ENCODE measurements at places on chromosomes 3 and 15.

- DNase-seq, result no peak
Measured at GRCh38 chr15:50893976-50894375, 14.5 kb upstream of the AP4E1 start.

DNA sequence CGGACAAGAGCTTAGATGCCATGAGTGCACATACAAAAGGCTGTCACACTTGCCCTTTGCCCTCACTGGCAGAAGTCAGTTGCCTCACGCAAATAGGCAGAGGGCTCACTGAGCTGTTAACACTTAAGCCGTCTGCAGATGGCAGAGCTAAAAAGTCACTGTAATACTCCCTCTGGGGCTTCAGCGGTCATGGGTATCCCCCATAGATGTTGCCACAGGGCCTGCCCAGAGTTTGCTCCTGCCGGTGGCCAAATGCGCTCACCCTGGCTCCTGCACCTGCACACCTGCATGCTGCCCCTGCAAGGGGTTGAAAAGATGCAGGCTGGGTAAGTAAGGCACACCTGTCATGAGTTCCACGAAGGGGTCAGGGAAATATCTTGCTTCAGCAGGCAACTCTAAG lies 741.5 kb downstream of the EDEM1 start:
- no peak for DNase-seq

GRCh38 chr3:5162102-5162501 lies 25.4 kb upstream of the EDEM1 start:
- DNase-seq, result peak; percentile 81

- no peak for DNase-seq
Measured at GRCh38 chr3:62369476-62369743, 3.9 kb downstream of the FEZF2 start.

- DNase-seq, result no peak
Measured at GRCh38 chr15:94237903-94238302, 6.5 kb downstream of the MCTP2 start.

GRCh38 chr3:193857996-193858395 lies 265.0 kb downstream of the OPA1 start:
- DNase-seq, result peak; percentile 60

GRCh38 chr3:119401069-119401468 lies 62.3 kb downstream of the TMEM39A start:
- no peak for DNase-seq

DNA sequence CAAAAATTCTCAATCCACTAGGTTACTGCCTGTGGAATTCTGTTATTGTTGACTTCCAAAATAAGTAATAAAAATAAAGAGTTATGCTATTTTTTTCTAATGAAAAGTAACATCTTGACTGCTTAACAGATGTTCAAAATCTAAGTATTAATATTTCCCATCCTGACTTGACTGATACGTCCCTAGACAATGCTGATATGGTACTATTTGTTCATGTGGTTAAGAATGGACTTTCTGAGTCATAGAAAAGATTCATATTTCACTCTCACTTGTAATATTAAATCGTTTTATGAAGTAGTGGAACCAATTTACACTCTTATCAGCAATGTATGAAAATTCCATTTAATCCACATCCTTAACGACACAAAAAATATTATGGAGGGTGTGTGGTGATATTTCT lies 104.8 kb upstream of the PLSCR5 start:
- DNase-seq, result peak; percentile 4

GRCh38 chr3:123015596-123015995 lies 12.0 kb downstream of the SEMA5B start:
- DNase-seq, result no peak

- DNase-seq, result no peak
Measured at GRCh38 chr3:42177068-42177800, 86.1 kb downstream of the TRAK1 start.

GRCh38 chr15:27059610-27060202 lies 88.7 kb downstream of the GABRG3 start:
- no peak for DNase-seq

DNA sequence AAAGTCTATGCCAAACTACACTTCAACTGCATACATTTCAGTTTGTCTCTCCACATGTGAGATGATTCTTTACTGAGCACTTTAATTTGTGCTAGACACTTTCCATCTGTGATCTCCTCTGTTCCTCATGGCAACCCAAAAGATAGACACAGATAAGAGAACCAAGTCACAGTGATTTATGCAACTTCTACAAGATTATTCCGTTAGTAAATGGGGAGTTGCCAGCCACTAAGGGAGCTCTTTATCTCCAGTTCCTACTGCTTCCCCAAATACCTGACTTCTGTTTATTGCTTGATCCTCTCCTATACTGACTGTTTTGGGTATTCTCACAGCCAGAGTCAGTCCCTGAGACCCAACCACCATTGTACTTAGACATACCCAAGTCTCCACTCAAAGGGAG lies 24.1 kb upstream of the AKAP13 start:
- DNase-seq, result no peak

GRCh38 chr3:30161375-30161774 lies 445.0 kb upstream of the TGFBR2 start:
- DNase-seq, result no peak

All from non-pigmented ciliary epithelial cell (primary cell).